ENCODE measurements at places on chromosomes 1 and 21. TPM values are rescaled to one million over a fixed set of nuclear protein-coding genes. Genes with fewer than 3 reads are reported as not detected.

LY9 gene
- not detected for total RNA-seq

CRP gene
- not detected for total RNA-seq

NIBAN1 gene
- 14.4 TPM for total RNA-seq

HTR6 gene
- total RNA-seq, result 0.16 TPM

ESRRG gene
- total RNA-seq, result 0.90 TPM

FMO2 gene
- total RNA-seq, result not detected

PPFIA4 gene
- total RNA-seq, result 4.8 TPM

SPRR4 gene
- total RNA-seq, result not detected

PLPPR5 gene
- 1.4 TPM for total RNA-seq

GRCh38 chr1:44089371-44090048, 29.1 kb upstream of the KLF17 start:
- no peak for DNase-seq

- peak; percentile 49 for DNase-seq
Observed at GRCh38 chr21:42171091-42172053, 47.6 kb upstream of the ABCG1 start.

DNA sequence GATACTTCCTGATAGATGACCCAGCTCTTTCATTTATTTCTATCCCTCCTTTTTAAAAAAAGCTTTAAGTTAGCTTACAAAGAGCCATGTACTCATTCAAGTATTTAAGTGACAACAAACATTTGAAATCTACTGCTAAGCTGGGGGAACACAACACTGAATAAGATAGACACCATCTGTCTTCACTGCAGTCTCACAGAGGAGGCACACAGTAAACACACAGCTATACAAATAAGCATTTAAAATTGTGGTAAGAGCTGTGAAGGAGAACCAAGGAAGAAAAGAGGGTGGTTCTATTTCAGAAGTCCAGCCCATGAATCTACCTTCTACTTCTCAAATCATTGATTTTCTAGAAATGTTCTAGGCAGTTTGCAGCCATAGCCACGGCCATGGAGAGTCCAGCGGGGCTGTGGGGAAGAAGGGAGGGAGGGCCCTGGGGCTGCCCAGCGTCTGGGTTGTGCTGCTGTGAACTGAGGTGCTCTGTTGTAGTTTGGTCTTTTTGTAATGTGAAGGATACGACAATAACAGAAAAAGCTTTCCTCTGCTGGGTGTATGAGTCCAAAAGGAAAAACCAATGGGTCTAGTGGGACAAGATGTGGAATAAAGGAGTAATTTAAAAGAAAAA, 28.2 kb downstream of the PRDM2 start:
- DNase-seq, result no peak

DNA sequence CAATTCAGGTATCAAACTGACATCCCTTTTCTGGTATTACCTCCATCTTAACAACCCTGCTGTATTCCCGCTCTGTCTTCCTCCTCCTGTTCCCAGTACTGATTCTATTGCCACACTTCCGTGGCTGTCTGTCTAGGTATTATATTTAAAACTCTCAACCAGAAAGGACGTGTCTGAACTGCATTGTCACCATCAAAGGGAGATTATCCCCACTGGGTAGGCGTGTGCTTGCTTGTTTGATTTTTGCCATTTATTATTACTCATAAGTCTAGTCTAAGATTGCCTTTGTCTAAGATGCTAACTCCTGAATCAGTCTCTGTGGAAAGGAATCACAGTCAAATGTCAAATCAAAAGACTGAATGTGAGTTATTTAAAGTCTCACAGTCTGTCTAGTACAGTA, 650.1 kb downstream of the KCNT2 start:
- DNase-seq, result no peak

DNA sequence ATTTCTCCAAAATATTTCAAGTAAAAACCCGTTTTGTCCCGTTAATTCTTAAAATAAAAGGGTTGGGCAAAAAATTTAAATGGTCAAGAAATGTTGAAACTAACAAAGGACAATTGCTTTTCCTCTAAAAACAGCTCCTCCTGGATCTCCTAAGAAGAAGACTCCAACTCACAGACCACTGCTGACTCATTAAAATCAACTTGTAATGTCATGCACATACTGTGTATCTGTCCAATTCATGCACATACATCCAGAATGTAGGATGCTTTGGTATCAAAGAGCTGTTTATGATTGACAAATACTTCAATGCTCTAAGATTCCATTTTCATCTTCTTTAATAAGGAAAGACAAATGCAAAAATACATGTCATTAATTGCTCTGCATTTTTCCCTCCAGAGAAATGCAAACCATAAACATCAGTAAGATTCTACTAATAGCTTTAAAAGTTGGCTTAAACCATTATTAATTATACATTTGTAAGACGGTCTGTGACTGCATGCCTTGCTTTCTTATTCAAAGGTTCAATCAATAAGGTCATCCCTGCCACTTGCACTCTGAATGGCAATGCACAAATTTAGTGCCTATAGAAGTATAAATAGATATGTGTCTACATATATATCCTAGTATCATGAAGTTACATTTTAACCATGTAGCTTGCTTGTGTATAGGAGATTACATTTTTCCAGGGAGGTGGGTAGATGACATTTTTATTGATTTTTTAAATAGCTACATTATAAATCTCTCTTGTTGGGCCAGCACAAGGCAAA, 44.7 kb downstream of the PTGER3 start:
- no peak for DNase-seq

DNA sequence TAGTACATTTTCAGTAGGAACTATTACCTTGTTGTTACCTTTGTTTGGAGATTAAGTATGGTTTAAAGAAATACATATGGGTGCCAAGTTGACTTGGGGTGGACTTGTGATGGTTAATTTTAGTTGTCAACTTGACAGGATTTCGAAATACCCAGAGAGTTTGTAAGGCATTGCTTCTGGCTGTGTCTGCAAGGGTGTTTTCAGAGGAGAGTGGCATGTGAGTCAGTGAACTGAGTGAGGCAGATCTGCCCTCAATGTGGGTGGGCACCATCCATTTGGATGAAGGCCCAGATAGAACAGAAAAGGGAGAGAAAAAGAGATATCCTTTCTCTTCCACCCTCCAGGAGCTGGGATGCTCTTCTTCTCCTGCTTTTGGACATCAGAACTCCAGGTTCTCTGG, 315.5 kb downstream of the GPATCH2 start:
- no peak for DNase-seq

- DNase-seq, result peak; percentile 93
Observed at GRCh38 chr1:37158113-37158749, 123.9 kb upstream of the GRIK3 start.

DNA sequence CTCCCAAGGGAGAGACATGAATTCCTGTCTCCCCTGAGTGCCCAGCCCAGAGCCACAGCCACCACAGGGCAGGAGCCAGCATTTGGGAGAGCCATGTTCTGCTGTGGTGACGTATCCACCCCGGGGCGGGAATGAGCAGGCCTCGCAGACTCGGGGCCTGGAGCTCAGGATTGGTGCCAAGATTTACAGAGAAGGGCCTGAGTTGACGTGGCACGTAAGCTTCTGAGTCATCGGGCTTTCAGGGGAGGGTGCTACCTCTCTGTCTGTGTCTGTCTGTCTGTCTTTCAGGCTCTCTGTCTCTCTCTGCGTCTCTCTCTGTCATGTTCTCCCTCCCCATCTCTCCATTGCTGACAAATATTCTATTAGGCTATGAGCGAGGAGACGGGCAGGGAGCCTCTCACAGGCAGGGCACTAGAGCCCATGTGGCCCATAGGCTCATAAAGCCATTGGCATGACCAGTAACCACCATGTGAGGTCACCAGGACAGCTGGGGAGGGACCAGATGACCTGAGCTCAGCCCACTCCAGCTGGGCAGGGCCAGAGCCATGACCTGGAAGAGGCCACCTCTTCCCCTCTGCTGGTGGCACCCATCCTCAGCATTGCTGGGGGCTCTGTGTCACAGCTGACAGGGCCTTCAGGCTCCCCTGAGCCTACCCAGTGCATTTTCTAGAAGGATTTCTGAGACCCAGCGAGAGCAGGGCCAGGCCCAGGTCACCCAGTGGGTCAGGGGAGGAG, 300.0 kb upstream of the VAMP3 start:
- peak; percentile 57 for DNase-seq

DNA sequence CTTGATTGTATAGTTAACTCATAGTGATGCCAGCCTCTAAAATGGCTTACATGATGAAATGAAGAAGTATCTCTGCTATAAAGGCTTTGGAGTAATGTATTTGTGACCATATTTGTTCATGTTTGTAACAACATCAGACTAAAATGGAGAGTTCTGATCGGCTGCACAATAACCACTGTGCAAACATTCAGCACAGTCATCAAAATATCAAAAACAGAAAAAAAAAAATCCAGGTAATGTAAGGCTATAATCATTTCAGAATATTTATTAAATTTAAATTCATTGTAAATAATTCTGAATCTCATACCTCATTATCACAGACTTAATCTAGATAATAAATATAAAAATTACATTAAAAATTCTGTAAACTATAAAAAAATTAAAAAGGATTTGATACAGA, 1161.8 kb downstream of the MRPL39 start:
- DNase-seq, result no peak

- no peak for DNase-seq
Observed at GRCh38 chr1:202283991-202284390, 57.7 kb downstream of the UBE2T start.

DNA sequence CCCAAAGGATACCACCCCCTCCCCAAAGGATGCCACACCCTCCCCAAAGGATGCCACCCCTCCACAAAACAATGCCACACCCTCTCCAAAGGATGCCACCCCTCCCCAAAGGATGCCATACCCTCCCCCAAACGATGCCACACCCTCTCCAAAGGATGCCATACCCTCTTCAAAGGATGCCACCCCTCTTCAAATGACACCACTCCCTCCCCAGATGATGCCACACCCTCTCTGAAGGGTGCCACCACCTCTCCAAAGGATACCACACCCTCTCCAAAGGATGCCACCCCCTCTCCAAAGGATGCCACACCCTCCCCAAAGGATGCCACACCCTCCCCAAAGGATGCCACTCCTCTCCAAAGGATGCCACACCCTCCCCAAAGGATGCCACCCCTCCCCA, 21.6 kb upstream of the TRIM17 start:
- no peak for DNase-seq

DNA sequence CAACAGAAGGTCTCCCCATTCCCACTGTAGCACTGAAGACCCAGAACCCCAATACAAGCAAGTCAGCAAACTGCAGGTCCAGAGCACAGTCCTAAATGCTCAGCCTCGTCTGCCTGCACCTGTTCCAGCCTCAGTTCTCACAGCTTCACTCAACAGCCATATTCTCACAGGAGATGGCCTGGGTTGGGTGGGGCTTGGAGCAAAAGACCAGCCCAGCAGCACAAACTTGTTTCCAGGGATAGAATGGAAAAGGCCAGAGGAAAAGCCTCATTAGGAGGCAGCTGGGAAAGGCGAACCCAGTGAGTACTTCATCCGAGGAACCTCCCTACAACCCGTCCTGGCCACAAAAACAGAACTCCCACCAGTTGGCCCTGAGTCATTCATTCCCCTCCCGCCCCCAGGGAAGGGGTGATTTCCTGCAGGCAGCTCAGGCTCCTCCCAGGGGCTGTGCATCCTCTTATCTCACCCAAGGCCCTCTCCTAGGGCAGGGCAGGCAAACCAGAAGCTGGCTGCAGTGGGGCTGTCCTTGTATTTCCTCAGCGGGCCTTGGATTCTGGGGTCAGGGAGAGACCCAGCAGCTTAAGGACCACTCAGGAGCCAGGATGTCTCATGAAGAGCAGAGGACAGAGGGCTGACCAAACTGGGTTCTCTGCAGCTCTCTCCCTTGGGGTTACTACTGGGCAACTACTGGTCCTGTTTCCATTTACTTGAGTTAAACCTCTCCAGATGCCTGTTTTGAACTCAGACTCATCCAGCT, 7.4 kb upstream of the MPL start:
- no peak for DNase-seq

DNA sequence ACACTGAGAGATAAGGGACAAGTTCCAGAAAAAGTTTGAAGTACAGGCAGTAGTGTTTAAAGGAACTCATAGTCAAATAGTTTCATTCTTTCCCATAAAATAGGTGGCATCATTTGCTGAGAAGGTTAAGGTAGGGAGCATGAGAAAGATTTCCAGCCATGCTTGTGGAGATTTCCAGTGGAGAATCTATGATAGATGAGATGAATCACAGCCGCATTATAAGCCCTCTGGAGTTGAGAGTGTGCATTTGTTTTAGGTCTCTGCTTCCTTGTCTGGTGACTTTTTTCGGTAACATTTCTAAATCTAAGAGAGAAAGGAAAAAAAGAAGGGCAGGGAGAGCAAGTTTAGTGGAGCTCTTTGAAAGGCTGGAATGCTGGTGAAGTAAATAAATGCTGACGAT, 108.7 kb downstream of the DISP1 start:
- DNase-seq, result no peak

DNA sequence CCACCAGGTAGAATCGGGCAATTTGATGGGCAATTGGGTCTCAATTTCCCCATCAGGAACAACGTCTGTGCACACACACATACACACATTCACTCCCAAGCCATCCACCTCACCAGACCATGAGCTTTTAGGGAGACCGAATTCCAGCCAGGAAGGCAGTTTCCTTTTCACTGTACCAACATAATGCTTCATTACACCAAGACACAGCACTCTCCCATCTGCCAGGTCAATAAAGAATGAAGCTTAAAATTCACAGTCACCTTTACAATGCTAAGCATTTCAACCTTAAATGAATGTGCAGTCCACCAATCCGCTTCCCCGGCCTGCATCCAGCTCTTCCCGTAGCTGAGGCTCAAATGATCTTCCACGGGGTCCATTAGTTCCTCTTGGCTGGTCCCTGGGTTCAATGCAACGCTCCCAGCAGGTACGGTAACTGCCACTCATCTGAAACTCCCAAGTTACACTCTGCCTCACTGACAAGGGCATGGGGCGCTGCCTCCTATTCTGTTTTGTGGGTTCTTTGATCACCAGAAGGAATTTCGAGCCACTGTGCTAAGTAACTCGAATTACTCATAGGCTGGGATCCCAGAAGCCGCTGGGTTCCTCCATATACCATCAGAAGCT, 105.0 kb downstream of the SIM2 start:
- no peak for DNase-seq

GRCh38 chr21:38263493-38263892, 6.7 kb downstream of the KCNJ15 start:
- no peak for DNase-seq

GRCh38 chr1:77089756-77090155, 129.5 kb downstream of the PIGK start:
- no peak for DNase-seq

DNA sequence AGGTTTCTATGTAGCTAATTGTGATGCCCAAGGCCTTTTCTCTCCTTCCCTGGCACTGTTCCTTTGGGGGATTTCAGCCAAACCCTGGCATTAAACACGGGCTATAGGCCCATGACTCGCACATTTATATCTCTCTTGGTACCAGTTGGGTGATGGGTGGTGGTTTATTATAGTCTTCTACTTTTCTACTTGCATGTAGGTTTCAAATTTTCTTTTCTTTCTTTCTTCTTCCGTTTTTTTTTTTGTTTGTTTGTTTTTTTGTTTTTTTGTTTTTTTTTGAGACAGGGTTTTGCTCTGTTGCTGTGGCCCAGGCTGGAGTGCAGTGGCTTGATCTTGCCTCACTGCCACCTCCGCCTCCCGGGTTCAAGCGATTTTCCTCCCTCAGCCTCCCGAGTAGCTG, 1.1 kb downstream of the IL10RB start:
- no peak for DNase-seq

Data from SK-MEL-5 (cell line).